ENCODE measurements at places on chromosomes 2 and 18.

GRCh38 chr18:58148954-58149471, 105.0 kb downstream of the NEDD4L start:
- no peak for DNase-seq

GRCh38 chr2:238162251-238162845, 3.6 kb downstream of the ERFE start:
- DNase-seq, result no peak

DNA sequence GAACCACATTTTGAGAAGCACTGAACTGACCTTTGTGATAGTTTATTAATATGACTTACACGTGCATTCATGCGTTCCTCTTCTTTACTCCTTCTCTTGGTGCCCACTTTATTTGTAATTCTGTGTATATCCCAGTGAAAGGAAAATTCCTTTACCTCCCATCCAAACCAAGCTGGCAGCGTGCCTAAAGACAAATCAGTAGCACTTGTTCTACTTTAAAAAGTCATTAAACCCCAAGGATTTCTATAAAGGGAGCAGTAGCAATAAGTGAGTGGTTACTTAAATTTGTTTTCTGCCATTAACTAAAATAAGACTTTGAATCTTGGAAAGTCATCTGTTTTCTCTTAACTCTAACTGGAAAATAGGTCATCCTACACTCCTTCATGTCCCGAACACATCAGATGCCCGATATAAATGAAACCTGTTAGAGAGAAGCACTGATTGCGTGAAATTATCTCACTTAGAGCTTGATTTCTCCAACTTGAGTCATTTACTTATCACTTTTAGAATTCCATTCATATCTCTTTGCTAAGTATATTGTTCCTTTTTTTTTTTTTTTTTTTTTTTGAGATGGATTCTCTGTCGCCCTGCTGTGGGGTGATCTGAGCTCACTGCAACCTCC, 10.7 kb downstream of the PIK3C3 start:
- peak; percentile 53 for DNase-seq

- no peak for DNase-seq
These were observed 52.0 kb upstream of the EML4 start for GRCh38 chr2:42117182-42117579.

- DNase-seq, result no peak
These were observed 2798.0 kb upstream of the TEKT4 start for GRCh38 chr2:92073036-92073814.

DNA sequence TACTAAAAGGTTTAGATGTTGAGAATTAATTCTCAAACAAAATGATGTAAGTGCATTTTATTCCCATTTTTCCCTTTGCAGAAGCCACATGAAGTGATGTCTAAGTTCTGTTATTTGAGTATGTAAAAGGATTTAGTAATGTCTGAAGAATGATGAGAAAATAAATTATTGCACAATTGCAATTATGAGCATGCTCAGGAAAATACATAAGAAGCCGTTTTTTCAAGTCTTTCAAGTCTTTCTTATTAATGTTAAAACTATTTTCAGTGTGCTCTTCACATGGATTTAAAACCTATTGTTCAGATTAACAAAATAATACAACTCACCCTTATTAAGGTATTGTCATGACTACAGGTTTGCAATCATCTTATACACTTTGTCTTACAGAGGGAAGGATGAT, 331.4 kb upstream of the NETO1 start:
- peak; percentile 35 for DNase-seq

- no peak for DNase-seq
These were observed 129.0 kb downstream of the EVA1A start for GRCh38 chr2:75431763-75432162.

- no peak for DNase-seq
These were observed 136.0 kb downstream of the CTIF start for GRCh38 chr18:48674758-48675351.

DNA sequence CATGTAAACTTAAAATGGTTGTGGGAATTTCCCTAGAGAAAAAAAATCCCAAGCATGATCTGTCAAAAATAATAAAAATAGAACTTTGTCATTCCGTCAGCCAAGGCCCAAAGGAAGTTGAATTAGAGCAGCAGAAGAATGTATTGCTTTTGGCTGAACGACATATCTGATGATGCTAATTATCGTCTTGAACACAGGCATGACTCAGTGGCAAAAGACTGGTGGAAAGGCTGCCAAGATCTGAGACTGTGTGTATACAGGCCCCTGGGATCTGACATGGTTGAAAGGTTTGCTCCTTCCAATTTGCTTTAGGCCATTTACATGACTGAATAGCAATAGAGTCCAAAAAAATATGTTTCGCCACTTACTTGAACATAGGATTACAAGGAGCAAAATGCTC, 1057.1 kb upstream of the CRIM1 start:
- peak; percentile 90 for DNase-seq

DNA sequence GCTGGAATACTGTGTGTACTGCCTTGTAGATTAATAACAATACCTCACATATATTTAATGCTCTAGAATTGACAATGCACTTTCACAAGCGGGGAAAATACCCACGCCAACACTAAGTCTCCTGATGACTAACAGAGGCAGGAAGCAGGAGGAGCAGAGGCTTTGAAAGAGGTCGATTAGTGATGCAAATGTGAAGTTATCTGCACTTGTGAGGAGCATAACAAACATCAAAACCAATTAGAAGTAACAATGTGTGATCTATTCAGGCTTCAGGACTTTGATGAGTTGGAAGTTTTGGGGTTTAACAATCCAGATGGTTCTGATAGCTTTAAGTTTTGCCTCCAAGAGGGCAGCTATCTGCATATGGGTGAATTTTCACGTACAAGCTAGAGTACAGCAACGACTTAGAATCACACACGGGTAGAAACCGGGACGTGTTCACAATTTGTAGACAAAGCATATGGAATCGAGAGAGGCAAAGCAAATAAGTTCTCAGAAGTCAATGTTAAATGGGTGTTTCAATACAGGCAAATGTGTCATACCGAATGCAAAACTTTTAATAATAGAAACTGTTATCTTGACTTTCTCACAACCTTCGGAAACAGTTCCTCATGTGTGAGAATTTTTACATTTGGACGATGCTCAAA, 114.5 kb downstream of the METTL8 start:
- peak; percentile 70 for DNase-seq

DNA sequence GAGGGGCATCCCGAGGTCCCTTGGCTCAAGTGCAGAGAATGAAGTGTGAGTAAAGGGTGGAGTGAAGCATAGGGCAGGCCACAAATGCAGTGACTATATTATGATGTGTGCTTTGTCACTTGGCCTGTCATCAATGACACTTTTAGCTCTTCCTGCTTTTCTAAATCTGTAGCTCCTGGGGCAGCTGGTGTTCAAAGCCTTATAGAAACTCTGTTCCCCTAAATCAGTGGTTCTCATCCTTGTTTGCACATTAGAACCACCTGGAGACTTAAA, 135.6 kb upstream of the LGALSL start:
- DNase-seq, result no peak

GRCh38 chr18:54147439-54147838, 77.0 kb downstream of the MBD2 start:
- DNase-seq, result no peak

- no peak for DNase-seq
These were observed 1.2 kb upstream of the E2F6 start for GRCh38 chr2:11467129-11467649.

DNA sequence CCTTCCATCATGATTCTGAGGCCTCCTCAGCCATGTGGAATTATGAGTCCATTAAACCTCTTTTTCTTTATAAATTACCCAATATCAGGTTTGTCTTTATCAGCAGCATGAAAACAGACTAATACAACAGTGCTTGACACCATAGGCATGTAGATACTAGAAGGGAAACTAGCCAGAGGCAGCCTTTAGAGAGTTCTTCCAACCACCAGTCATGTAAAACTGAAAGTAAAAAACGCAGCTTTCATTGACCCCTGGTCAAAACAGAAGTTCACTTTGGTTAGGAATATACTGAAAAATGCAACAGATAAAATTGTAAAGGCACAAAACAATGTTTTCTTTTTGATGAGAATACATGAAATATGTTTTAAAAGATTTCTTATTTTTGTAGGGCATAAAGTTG, 122.8 kb upstream of the L3MBTL4 start:
- DNase-seq, result no peak

GRCh38 chr2:219887870-219888269, 260.4 kb downstream of the SLC4A3 start:
- DNase-seq, result peak; percentile 10

DNA sequence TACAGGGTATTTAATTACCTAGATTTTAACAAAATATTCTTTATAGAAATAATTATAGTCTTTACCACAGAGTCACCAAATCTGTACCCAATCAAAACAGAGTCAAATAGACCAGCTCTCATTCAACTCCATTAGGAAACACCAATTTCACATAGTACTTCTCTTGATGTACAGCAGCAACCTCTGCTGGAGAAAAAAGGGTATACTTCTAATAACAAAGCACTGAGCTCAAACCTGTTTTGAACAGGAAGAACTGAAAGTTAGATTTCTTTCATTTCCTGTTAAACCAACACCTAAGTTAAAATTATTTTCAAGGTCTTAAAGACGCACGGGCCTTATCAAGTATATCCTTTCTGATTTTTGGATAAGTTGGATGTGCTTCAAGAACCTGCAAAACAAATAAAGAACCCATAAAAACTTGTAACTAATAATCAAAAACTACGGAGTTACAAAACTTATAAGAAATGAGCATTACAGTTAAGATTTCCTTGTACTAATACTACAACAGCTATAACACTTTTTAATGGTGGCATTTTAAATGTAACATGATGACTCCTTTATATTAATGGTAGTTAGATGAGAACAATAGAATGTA, 79.0 kb downstream of the TTC21B start:
- DNase-seq, result peak; percentile 46

Data from astrocyte (in vitro differentiated cells and primary cell).